NCI-H774 (cell line): ENCODE measurements at places on chromosomes 5 and 9.
A peak's percentile ranks its signal among the peaks of the same experiment; 100 is the strongest.

DNA sequence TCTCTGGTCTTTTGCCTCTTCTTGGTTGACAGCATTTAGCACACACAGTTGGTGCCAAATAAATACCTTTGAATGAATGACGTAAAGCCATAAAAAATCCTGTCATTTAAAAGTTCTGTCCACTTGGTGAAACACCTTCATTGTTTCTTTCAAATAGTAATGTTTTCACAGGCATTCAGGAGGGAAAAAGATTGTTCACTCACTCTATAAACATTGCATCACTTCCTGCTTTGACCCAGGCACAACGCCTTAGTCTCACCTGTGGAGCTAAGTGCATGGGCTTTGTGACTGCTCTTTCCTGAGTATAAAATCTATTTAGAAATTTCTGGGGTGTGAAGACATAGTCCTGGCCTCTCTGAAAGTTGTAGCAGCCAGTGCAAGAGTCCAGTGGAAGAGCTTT is 88.9 kb upstream of the CXCL14 start:
- DNase-seq, result no peak

- DNase-seq, result no peak
Measured at GRCh38 chr9:94802793-94803192, 76.3 kb downstream of the AOPEP start.

DNA sequence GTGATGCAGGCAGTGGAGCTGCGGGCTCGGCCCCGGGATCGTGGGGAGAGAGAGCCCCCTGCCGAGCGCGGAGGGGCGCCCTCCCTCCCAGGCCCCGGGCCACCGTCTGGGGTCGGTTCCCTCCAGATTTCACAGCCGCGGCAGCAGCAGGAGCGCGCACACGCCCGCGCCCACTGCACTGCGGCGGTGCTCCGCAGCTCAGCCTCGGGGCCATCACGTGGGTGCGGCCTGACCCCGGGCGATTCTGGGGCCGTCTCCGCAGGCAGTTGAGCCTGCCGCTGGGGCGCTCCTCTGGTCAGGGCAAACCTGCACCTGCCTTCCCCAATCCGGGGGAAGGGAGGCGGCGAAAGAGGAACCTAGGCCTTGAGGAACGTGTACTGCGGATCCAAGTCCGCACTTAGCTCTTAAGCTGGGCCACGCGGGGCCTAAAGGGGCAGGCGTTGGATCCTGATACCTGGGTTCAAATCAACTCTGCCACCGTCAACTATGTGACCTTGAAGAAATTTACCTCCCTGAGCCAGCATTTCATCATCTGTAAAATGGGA is 9.4 kb upstream of the DELE1 start:
- peak; percentile 6 for DNase-seq

DNA sequence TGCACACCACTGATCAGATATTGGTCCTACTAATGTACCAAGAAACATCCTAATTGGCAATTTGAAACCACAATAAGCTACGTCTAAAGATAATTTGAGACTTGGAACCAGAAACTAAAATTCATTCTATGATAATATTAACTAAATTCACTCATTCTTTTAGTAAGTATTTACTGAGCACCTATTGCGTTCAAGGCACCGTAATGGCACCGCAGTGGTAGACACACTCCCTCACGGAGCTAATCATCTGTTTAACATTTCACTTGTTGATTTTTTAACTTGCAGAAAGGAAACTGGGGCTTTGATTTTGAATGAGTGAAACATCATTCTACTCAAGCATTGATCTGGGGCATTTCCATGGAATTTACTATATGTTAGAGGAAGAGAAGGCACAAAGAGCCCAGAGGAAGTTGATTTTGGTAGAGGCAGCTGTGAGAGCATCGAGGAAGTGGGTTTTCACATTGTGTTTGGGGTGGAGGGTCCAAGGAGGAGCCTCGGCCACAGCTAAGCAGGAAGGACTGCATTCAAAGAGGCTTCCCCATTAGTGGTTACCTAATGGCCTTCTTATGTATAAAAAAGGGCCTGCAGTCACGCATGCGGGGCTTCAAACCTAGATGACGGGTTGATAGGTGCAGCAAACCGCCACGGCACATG is 7.1 kb downstream of the RAPGEF1 start:
- no peak for DNase-seq

DNA sequence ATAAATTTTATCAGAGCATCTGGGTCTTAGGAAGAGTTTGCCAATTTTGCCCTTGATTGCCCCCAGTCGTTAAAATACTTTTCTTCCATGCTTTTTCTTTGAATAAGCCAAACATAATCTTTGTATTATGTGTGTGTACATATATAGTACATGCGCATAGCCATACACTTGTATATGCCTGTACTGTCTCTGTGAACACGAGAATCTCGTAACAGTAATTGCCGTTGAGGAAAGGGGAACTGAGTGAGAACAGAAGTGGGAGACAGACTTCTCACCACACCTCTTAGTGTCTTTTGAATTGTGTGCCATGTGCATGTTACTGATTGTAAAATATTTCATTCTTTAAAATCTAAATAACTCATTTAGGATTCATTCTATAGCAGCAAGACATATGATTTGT is 79.6 kb upstream of the GRHPR start:
- DNase-seq, result no peak

GRCh38 chr9:77589046-77589795 is 58.9 kb downstream of the GNA14 start:
- peak; percentile 43 for DNase-seq

GRCh38 chr5:79408028-79408427 is 105.9 kb downstream of the HOMER1 start:
- no peak for DNase-seq

DNA sequence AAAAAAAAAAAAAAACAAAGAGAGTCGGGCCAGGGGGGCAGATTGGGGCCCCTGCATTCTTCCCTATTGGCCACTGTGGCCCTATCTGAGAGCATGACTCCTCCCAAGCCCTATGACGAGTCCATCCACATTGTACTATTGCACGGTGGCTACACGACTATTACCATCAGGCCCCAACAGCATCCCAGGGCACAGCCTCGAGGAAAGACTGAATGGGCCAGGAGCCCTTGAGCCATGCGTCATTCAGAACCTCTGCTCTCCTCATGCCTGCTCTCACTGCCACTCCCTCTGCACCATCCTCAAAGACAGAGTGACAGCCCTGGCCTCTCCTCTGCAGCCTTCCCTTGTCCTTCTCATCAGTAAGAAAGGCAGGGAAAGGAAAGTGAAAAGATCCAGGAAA is 20.2 kb upstream of the ORM1 start:
- DNase-seq, result no peak

DNA sequence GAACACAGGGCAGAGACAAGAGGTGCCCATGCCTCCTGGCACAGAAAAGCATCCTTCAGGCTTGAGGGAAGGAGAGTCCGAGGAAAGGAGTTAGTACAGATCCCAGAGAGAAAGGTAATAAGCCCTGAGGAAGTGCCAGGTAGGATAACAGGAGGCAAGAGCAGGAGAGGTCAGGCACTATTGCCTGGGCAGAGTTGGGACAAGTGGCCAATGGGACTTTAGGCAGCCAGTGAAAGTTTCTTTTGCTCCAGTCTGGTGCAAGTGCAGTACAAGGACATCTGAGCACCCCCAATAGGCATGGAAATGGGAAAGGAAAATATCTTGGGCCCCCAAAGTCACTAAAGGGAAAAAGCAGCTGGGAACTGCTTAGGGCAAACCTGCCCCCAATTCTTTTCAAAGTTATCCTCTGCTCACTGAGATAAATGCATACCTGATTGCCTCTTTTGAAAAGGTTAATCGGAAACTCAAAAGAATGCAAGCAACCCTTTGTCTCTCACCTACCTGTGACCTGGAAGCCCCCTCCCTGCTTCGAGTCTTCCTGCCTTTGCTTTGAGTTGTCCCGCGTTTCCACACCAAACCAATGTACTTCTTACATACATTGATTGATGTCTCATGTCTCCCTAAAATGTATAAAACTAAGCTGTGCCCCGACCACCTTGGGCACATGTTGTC is 46.5 kb downstream of the ELOVL7 start:
- no peak for DNase-seq

GRCh38 chr5:170011751-170012150 is 31.5 kb upstream of the INSYN2B start:
- DNase-seq, result no peak

- no peak for DNase-seq
Measured at GRCh38 chr9:130018265-130018664, 24.7 kb downstream of the FNBP1 start.

GRCh38 chr5:40221255-40221654 is 458.5 kb upstream of the PTGER4 start:
- DNase-seq, result no peak

DNA sequence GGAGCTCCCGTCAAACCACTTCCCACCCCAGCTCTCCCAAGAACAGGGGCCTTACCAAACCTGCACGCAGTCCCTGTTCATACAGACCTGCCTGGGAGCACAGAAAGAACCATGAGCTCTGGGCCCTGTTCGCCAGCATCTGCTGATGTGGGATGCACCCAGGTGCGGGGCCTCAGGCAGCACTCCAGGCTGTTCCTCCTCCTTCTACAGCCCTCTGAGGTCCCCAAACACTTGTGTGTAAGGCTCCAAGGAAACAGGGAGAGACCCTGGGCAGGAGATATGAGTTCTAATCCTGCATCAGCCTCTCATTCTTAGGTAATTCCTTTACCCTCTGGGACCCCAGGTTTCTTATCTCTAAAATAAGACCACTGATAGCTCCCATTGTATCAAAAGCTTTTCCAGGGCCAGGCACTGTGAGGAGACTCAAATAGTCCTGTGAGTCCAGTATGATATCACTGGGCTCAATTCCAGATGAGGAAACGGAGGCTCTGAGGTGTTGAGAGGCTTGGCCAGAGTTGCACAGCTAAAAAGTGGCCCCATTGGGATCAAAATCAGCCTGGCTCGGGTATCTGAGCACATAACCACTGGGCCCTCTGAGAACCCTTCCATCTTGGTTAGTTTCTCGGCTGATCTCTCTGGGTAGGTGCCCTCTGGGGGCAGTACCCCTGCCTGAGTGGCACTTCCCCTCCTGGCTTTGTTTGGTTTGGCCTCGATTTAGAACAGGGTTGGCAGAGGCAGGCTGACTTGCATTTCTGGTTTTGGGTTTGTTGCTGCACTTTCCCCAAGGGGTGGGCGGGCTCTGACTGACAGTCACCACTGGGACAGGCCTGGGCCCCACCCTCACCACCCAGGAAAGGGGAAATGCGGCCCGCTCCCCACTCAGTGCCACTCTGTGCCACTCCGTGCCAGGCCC is 116.8 kb downstream of the RGS3 start:
- no peak for DNase-seq

DNA sequence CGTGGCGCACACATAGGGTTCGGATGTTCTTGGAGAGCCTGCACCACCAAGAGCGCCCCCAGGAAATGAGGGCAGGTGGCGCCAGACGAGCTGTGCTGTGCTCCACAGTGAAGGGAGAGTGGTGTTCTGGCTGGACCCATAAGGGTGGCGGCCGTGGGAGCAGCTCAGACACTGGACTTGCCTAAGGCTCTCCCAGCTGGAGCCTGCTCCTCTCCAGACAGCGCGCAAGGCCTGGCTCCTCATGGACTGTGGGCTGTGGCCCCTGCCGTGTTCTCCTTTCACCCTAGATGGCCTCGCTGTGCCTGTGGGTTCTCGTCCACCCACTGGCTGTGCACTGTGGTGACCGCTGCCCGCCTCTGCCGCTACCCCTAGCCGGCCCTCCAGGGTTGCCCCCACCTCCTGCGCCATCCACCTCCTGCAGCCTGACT is 92.9 kb downstream of the EHMT1 start:
- no peak for DNase-seq

DNA sequence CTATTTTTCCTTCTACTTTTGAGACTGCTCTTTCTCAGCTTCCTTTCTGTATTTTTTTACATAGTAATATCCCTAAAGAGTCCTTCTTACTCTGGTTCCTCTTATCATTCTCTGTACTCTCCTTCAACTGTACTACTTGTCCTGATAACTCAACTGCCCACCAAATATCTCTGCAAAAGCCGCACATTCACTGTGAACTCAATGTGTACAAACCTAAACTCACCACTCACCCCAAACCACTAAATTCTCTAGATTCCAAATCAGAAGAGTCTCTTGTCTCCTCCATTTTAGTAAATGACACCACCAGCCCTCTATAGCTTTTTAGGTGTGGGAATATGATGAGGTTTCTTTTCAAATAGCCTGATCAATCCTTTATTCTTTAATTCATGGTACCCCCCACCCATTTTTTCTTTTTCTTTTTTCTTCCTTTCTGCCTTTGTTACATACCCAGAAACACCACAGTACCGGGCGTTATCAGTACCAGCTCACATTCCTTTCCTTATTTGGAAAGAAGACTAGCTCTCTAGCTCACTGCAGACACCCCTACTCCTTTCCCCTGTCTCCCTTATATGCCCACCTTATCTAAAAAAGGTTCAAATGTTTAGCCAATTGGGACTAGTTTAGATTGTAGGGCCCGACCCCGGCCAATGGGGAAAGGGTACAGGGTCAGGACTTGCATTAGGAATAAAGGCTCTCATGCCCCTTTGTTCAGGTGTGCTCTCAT is 63.1 kb upstream of the RANBP6 start:
- no peak for DNase-seq

DNA sequence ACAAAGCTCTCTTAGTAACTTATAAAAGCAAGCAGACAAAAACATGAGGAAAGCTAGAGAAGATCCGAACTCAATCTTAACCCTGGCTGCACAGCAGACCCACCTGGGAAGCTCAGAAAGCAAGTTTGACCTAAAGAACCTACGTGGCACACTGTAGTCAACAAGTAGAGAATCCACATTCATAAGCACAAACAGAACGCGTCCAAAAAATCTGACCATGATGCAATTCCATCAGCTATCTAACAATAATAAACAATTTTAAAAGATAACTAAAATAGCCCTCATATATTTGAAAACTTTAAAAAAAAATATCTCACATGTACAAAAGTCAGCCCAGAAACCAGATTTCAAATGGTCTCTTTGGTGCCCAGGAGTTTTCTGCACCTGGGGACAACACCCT is 4.6 kb downstream of the LMAN2 start:
- no peak for DNase-seq

DNA sequence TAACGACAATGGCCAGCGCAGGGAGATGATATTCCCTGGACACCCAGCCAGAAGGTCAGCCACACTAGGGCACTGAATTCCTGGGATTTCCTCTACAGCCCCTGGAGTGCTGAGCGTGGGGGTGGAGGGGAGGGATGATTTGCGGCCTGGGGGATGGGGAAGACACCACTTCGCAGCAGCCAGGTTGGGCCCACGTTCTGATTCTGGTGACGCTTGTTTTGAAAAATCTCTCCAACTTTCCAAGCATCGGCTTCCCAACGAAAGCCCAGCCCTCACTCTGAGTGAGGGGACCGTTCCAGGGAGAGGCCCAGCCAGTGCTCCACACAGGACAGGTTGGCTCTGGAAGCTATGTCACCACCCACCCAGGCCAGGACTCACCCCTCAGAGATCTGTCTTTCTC is 5.4 kb downstream of the GFPT2 start:
- no peak for DNase-seq

DNA sequence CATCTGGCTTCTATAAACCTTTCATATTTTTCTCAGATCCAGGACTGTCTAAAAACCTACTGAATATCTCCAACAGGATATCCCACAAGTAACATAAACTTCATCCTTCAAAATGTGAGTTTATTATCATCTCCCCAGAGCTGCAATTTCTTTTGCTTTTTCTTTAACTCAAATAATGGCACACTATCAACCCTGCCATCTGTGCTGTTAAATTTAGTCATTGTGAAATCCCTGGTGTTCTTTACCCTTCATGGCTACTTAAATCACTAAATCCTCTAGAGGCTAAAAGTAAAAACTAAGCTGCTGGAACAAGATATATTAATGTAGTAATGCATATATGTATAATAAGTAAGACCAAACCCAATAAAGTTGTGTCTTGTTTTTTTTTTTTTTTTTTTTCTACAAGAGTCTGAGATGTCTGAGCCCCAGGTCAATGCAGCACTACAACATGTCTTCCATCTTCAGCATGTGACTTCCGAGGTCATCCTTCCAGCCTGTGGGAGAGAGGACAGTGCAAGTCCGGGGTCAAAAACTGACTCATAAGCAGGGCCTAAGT is 362.9 kb downstream of the ADGRV1 start:
- no peak for DNase-seq
